Muscle of leg (tissue), 16 donors: ENCODE measurements at places on chromosomes 11 and 22.

- no peak for DNase-seq
These were observed 3.4 kb upstream of the SLC25A1 start for GRCh38 chr22:19181786-19182471.

- no peak for DNase-seq
These were observed 22.2 kb downstream of the BLID start for GRCh38 chr11:122093731-122094275.

DNA sequence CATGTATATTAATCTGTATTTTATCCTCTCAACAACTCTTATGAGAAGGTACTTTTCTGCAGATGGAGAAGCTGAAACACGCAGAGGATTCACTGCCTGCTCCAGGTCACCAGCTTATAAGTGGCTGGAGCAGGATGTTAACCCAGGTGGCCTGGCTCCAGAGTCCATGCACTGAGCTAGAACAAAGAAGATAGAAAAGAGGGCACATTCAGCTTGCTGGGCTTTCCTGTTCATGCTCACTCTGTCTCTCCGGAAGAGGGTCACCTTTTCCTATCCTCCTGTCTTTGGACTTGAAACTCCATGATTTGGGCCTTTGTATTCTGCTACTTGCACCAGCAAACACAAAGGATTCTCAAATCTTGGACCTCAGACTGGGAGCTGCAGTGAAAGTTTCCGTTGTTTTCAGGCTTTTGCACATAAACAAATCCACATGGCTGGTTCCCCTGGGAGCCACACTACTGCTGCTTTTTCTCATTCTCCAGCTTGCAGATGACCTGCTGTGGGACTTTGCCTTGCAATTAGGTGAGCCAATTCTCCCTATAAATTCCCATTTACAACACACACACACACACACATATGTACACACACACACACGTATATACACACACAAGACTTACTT lies 117.3 kb upstream of the GRK3 start:
- peak; percentile 92 for DNase-seq

- peak; percentile 45 for DNase-seq
These were observed 63.5 kb downstream of the BRD1 start for GRCh38 chr22:49764127-49764581.

GRCh38 chr11:103878646-103879045 lies 157.8 kb upstream of the DDI1 start:
- DNase-seq, result no peak

GRCh38 chr11:86809561-86809960 lies 9.2 kb downstream of the PRSS23 start:
- no peak for DNase-seq

GRCh38 chr11:19393941-19394340 lies 153.2 kb upstream of the E2F8 start:
- DNase-seq, result no peak

- DNase-seq, result peak; percentile 61
These were observed 35.3 kb downstream of the MMP13 start for GRCh38 chr11:102920118-102920684.

DNA sequence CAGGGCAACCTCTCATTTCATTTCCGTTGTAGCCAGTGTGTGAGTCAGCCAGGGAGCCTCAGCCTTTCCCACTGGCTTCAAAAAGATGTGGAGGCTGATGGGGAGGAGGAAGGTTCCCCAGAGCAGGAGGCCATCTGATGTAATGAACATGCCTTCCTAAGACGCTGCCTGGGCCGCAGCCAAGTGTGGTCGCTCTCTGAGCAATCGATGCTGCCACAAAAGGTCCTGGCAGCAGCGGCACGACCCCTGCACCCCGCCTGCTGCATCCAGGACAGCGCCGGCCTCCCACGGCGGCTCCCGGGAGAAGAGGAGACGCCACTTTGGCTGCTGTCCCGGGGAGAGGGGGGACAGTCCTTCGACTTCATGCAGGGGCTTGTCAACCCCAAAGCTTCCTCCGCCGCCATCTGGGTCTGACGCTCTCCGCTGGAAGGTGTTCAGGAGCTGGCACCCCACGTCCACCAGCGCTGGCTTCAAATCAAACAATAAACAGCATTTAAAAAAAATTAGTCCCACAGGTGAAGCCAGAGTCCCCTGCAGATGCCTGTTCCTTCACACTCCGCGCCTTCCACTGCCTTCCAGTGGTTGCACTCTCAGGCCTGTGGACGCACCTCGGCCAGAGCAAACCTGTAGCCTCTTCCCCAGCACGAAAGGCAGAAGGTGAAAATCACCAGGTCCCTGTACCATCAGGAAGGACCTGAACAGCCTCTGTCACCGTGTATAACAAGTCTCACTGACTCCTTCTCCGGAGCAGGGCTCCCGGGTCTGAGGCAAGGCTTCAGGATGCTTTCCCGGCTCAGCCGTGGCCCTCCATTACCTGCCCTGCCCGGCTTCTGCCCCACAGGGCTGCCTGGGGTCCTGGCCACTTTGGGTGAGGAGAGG lies 930.7 kb downstream of the BRD1 start:
- DNase-seq, result no peak

- peak; percentile 54 for DNase-seq
These were observed 108.9 kb upstream of the DDI1 start for GRCh38 chr11:103927535-103927934.

GRCh38 chr22:21942407-21943343 lies 10.0 kb downstream of the PPM1F start:
- peak; percentile 86 for DNase-seq

- DNase-seq, result peak; percentile 74
These were observed 74.6 kb downstream of the ADM start for GRCh38 chr11:10379426-10379825.

DNA sequence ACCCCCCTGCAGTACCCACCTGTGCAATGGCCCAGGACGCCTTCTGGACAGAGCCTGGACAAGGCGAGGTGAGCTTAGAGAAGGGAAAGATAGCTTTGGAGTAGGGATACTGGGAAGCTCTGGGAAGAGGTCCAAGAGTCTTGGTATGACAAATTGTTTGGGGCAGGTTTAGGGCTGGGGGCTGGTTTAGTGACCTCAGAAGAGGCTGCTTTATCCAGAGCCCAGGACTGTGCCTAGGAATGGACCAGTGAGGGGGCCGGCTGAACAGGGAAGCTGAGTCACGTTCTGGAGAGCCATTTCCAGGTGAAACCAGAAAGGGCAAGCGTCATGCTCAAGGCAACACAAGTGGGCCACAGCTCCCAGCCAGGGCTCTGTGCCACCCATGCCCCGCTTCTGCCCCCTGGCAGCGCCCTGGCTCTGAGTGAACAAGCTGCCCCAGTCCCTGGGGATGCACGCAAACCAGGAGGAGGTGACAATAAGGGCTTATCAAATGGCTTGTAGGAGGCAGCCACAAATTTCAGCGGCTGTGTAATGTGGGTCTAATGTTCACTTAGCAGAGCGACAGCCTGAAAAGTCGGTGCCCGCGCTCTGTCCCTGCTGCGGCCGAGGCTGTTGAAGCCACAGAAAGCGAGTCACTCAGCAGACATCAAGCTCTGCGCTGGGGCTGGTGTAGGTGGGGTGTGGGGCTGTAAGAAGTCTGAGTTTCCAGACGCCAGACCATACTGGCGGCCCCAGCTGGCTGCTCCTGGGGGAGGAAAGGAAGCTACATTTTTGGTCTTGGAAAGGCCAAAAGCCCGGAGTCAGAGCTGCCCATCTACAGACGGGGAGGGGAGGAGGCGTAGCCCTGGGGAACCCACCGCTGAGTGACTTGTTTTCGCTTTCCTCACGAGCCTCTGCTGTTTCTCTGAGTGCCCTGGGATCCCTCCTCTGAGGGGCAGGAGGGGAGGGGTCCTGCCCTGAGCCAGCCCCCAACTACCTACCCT lies 18.3 kb upstream of the SYT7 start:
- DNase-seq, result peak; percentile 67

DNA sequence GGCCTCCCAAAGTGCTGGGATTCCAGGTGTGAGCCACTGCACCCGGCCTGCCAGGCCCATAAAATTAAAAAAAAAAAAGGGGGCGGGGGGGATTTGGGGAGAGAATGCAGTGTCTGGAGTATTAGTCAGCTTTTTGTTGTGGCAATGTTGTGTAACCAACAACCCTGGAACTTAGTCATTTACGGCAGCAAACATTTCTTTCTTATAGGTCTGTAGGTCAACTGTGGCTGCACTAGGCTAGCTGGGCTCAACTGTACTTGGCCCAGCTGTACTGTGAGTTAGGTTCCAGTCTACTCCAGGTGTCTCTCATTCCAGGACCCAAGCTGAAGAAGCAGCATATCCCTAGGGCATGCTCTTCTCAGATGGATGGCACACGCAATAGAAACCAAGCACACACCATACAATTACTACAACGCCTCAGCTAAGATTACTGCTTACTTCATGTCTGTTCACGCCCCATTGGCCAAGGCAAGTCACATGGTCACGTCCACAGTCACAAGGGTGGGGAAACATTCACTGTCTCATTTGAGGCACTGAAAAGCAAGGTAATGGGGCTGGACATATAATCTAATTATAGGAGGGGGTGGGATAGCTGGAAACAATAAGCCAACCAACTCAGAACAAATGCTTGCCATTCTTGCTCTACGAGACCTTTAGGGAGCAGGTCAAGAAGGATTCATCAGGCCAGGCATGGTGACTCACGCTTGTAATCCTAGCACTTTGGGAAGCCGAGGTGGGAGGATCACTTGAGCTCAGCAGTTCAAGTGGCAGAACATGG lies 10.4 kb upstream of the SPINDOC start:
- no peak for DNase-seq

GRCh38 chr11:94025690-94026394 lies 4.7 kb downstream of the HEPHL1 start:
- DNase-seq, result no peak

DNA sequence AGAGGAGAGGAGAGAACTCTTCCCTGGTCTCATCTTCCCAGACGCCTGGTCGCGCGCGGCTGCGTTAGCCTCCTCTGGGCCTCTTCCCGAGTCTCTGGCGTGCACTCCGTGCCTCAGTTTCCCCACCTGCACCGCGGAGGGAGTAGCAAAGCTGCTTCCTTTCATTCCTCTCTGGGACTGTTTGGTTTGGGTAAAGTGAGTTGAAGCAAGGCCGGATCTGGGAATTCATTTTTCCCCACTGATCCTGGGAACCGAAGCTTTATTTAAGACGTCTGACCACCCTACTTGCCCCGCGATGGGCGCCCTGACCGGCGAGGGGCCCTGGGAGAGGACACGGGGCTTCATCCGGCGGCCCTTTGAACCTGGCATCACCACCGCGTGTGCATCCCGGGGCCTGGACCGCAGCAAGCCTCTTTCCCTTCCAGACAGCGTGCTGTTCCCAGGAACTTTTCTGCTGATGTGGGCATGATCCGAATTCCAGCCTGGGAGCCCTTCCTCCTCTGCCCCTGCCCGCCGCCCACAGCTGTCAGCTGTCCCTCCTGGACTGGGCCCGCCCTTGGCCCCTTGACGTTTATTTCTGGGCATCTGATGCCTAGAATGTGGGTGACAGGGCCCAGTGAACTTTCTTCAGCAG lies 758 bp downstream of the LDLRAD3 start:
- DNase-seq, result peak; percentile 80

GRCh38 chr11:43567396-43567975 lies 113.1 kb upstream of the HSD17B12 start:
- DNase-seq, result peak; percentile 63

GRCh38 chr11:119615003-119615881 lies 113.8 kb downstream of the NECTIN1 start:
- peak; percentile 65 for DNase-seq

- DNase-seq, result no peak
These were observed 969 bp downstream of the CCDC117 start for GRCh38 chr22:28773461-28773867.

DNA sequence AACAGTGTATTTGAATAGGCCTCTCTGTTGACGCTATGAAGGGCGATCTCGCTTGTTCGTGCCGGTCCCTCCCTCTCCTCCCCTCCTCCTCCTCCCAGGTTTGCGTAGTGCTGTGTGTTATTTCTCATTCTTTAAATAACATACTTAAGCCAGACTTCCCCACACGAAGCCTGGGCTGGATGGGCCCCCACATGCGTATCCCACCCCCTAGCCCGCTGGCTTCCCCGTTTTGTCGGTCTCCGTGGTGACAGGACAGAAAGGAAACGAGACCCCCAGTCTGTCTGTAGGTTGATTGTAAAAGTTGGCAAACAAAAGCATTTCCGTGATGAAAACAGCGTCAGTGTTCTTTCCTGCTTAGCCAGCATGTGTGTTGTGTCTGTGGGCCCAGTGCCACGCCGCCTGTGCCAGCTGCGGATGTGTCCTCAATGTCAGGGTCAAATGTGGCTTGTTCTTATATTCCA lies 27.3 kb downstream of the FAM118A start:
- DNase-seq, result peak; percentile 91

DNA sequence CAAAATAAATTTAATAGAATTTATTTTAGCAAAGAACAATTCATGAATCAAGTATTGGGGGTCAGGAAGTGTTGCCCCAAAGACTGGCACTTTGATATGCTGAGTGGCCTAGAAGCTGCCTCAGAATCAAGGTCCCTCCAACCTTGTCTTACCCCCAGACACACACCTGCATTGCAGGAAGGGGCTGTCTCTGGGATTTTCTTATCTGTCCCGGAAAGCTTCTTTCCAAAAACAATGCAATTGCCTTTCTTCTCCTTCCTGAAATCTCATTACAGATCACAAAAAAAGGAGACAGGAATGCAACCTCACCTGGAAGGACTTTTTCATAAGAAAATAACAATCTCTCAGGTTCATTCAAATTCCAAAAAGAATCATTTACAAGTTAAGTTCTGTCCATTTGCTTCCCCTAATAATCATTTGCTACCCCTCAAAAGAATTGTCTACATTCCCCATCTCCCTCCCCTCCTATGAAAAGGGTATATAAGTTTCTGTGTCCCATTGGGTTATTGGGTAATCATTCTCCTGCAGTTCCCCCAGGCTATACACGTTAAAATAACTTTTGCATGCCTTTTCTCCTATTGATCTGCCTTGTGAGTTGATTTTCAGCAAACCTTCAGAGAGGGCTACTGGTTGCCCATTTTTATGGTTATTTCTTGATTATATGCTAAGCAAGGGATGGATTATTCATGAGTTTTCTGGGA lies 21.3 kb downstream of the OR10A6 start:
- no peak for DNase-seq

DNA sequence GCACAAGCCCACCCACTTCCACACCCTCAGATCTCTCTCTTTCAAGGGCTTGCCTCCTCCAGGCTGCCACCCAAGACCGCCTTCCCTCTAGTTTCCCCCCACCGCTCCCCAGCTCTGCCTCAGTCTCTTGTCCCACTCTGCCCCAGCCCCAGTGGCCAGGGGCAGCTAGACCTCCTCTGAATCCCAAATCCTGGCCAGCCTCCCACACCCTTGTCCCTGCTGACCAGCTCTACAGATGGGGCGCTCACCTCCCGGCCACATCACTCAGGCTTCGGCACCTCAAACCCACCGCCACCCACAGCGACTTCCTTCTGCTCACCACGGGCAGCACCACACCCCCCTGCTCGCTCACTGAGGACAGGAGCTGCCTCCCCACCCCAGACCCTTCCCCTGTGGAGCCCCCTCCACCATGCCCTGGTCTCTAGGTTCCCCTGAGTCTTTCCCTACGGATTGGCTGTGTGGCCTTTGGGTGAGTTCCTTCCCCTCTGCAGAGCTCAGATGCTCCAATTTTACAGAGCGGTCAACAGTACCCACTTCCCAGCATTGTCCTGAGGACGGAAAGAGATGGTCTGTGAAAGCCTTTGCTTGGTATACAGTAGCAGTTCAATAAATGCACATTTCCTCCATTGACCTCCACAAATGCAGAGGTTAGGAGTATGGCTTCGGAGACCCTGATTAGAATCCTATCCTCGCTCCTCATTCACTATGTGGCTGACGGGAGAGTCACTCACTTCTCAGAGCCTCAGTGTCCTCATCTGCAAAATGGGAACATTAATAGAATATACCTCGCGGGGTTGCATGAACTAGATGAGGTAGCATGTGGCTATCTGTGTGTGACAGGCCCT lies 11.5 kb upstream of the SPI1 start:
- no peak for DNase-seq
